ENCODE measurements at places on chromosomes 4 and X.

- DNase-seq, result no peak
Observed at GRCh38 chr4:108166038-108166437, 2.7 kb downstream of the LEF1 start.

DNA sequence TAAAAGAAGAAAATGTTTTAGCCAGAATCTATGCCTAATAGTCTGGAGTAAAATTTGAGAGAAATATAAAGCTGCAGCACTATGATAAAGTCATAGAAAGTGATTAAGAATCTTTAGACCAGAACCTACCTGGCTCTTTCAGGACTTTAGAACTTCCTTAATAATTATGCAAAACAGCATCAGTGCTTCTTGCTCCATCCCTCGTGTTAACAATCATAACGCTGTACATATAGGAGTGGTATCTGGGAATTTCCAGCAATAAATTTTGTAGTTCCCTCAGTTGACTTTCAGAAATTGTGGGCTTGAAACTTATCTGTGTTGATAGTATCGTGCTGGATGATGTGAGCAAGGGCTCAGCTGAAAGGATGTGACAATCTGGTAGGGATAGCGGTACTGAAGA, 102.1 kb upstream of the RASGEF1B start:
- no peak for DNase-seq

DNA sequence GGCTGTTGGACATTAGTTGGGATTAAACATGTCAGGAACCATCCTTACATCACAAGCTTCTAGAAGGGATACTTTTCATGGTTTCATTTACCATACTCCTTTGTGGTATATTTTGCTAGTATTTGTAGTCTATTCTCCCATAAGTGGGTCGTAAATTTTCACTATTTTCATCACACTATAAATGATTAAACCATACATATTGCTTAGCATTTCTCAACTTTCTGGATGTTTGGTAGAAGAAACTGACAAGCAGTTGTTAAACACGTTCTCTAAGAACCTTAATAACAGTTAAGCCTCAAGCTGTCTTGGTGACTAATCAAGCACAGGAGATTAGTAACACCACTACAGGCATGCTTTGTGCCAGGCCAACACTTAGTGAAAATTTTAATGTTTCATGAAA, 375.5 kb downstream of the NAF1 start:
- no peak for DNase-seq

- DNase-seq, result no peak
Observed at GRCh38 chr4:159150821-159151390, 48.0 kb downstream of the RAPGEF2 start.

DNA sequence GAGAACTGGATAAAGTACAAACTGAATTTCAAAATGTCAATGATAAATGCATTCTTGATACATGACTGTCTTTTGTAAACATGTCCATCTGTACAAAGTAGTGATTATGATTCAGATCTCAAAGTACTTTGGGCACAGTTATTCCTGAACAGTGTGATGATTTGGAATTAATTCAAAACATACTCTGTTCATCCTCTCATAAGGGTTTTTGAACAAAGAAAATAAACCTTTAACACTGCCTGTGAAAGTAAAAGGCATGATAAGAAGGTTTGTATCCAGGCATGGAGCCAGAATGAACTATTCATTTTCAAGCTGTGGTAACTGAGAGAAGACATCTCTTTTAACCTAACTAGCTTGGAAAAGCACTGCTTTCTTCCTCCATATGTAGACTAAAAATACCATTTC, 883 bp upstream of the KLHL4 start:
- DNase-seq, result no peak

GRCh38 chr4:26028793-26029567, 115.0 kb downstream of the SMIM20 start:
- DNase-seq, result peak; percentile 96

GRCh38 chr4:58825278-58825677, 1715.1 kb upstream of the IGFBP7 start:
- DNase-seq, result no peak

- no peak for DNase-seq
Observed at GRCh38 chr4:6714954-6715353, 1.0 kb upstream of the BLOC1S4 start.

GRCh38 chr4:20431543-20431951, 179.8 kb downstream of the SLIT2 start:
- DNase-seq, result no peak

DNA sequence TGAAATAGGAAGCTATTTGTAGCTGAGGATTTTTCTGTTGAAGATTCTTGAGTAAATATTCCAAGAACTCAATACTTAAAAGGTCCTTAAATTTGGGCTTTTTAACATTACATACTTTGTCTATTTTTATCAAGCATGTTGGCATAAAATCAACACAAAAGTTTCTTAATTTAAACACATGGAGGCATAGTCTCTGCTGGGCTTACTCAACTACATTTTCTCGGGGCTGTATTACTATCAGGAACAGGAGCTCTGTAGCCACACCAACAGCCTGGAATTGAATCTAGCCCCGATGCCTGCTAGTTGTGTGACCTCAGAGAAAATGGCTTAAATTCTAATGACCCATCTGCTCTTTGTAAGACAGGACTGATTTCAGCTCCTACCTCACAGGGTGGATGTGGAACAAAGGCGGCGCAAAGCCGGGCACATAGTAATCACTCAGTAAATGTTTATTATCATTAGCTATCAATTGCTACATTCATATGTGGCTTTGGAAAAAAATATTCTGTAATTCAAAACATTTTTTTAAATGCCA, 207.0 kb downstream of the NSUN7 start:
- DNase-seq, result no peak

DNA sequence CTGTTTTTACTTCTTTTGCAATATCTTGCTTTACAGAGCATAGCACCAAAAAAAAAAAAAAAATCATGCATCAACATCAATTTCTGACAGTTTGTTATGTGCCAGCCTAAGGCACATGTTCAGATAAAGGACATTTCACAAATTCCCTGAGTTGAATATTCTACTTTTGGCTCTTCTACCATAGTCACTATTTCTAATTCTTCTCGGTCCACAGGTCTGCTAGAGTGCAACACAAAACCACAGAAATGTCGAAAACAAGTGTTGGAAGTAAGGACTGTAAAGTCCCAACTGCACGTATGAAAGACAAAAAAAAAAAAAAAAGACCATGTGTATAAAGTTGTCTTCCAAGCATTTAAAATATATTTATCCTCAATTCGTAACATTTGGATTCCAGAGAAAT, 494.2 kb upstream of the INTU start:
- DNase-seq, result no peak

GRCh38 chr4:37561803-37562207, 124.4 kb downstream of the RELL1 start:
- no peak for DNase-seq

- DNase-seq, result no peak
Observed at GRCh38 chr4:75016472-75016871, 83.6 kb downstream of the PARM1 start.

GRCh38 chr4:3199653-3200422, 49.1 kb upstream of the MSANTD1 start:
- DNase-seq, result no peak

DNA sequence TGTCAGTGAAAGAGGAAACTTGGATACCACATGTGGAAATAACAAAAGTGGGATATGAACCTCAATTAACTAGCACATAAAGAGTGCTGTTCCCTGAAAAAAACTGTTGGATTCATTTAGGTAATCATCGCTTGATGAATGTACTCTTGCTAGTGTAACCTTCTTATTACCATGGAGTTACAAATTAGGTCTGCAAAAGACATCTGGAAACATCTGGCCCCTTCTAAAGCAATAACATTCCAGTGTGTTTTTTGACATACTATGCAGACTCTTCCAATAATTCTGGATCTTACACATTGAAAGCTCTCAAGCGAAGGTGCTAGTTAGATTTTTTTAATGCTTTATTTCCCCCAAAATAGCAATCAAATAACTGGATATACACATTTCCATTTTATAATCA, 134.6 kb downstream of the ATP10D start:
- DNase-seq, result no peak

DNA sequence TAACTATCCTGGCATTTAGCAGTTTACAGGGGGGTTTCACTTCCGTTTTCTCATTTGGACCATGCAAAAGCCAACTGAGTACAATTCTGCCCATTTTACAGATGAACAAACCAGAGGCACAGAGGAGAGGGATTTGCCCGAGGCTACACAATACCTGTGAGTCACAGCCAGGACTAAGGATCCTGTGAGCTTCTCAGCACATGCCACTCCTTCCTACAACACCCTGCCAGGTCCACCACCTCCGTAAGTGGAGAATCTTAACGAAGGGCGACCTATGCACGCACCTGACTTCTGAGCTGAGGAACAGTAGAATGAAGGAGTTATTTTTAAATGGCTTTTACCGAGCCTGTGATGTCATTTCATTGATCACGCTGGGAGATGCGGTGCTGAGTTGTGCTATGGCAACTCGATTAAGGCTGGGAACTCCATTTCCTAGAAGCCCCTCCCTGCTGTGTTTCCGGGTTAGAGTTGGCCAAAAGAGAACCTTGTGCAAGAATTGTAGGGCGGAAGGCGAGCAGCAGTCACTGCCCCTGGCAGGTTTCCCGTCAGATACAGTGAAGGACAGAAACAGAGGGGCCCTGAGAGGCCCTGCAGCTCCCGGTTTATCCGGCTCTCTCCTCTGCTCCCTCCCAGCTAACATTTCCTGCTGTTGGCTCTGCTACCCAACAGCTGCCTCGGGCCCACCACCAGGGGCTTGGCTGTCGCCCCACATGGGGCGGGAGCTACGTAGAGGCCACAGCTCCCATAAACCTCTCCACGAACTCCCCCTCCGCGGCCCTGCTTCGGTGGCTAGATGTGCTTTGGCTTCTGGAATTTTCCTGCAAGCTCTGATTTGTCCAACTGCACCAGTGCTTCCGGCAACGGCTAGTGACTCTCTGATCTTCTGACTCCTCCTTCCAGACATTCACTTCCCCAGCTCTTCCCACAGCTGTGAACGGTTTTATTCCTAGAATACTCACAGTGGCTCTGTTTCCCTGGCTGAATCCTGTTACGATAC, 75.1 kb upstream of the USP9X start:
- DNase-seq, result peak; percentile 81
